ENCODE measurements at places on chromosomes 16 and 17.

- no peak for DNase-seq
These were observed 80.3 kb downstream of the MRTFB start for GRCh38 chr16:14151256-14152030.

- DNase-seq = no peak
These were observed 23.4 kb upstream of the RBFOX3 start for GRCh38 chr17:79633993-79634813.

DNA sequence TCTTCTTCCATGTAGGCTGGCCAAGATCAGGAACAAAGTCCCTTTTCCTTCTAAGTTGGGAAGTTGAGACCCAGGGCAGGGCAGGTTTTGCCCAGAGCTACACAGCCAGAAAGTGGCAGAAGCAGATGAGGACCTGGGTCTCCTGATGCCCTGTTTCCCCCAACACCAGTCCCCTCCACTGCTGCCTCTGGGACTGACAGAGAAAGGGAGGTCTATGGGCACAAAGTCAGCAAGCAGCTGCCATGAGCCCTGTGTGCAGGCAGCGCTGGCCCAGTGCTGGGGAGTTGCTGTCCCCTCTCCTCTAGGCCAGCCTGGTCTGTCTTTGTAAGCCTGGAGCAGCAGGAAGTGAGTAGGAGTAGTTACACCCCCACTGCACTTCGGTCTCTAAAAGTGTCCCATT lies 46.9 kb upstream of the NKD1 start:
- no peak for DNase-seq

GRCh38 chr16:730666-731509 lies 4.0 kb downstream of the HAGHL start:
- DNase-seq = no peak

GRCh38 chr17:49755663-49756283 lies 8.2 kb downstream of the FAM117A start:
- DNase-seq = no peak

GRCh38 chr16:17307504-17307903 lies 163.3 kb downstream of the XYLT1 start:
- DNase-seq = no peak

- peak; percentile 61 for DNase-seq
These were observed 1.7 kb upstream of the ZNF423 start for GRCh38 chr16:49857423-49858181.

GRCh38 chr17:76566988-76567431 lies 18.6 kb downstream of the ST6GALNAC2 start:
- DNase-seq = no peak

GRCh38 chr16:12971241-12971640 lies 69.8 kb downstream of the SHISA9 start:
- no peak for DNase-seq

- DNase-seq = no peak
These were observed 260.8 kb upstream of the PSMD7 start for GRCh38 chr16:74035816-74036215.

DNA sequence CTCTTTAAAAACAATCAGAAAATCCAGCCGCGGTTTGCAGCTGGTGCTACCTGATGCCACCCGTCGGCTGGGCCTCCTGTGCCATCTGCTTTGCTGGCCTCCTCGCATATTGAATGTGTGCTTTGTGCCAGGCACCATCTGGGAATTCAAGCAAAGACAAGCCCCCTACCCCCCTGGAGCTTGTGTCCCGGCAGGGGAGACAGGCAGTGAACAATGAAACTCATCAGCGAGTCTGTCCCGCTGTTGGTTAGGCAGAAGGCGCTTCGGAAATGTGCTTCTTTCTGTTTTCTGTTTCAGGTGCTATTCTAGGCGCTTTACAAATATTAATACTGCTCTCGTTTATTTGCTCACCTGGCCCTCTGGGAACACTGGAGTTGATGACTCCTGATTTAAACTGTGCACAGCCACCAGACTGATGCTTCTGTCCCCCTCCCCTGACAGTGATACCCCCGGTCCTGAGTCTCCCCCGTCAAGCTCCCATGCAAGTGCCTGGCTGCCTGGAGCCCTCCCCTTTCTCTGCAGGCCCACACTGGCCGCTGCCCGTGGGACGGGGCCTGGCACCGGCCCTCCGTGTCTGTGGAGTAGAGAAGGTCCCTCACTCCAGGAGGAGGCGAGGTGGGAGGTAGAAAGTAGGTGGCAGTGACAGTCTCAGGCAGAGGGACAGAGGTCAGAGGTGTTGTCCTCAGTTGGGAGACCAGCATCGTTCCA lies 126.1 kb upstream of the PLCG2 start:
- DNase-seq = no peak

DNA sequence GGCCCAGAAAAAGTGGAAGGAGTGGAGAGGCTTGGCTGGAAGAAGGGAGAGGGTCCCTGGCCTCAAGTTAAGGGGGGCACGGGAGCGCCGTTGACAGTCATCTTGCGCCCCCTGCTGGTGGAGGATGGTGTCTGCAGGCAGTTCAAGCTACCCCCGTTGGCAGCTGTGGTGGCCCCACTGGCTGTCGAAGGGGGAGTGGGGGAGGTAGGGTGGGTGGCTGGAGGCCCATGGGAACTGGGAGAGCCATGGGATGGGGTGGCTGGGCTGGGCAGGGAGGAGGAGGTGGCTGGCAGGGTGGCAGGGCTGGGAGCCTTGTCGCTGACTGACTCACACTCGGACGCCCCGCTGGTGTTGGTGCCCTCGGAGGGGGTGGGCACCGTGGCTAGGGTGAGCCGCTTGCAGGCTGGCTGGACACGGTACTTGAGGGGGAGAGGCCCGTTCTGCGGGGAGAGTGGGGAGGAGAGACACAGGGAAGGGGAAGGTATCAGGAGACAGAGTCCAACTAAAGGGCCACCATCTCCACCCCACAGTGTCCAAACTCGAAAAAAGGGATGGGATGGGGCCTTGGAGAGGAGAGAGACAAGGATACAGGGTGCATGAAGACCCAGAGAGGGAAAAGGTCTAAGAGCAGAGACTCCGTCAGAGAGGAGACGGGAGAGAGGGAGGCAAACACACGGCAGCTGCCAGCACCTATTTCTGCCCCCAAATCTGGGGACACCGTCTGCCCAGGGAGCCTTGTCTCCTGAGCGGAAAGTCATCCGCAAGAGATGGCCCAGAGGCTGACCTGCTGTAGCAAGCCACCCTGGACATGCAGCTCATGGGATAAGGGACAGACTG lies 5.2 kb downstream of the CISD3 start:
- DNase-seq = peak; percentile 80

- no peak for DNase-seq
These were observed 32.5 kb downstream of the ABCC12 start for GRCh38 chr16:48123104-48123788.

DNA sequence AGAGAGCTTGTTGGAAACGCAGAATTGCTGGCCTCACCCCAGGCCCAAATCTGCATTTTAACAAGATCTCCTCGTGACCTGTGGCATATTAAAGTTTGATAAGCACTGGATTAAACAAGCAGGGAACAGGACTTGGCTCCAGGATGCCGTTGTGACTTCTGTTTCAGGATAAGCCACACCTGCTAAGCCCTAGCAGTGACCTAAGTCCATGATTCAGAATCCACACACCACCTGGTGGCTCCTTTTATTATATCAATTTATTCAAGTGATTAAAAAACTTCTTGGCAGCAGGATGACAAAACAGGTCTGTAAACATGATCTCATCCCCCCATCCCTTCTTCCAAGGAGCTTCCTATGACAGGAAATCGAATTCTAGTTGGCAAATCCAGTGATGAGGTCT lies 9.1 kb downstream of the NAGPA start:
- no peak for DNase-seq

GRCh38 chr17:2195729-2196128 lies 107.9 kb downstream of the SMG6 start:
- DNase-seq = no peak

DNA sequence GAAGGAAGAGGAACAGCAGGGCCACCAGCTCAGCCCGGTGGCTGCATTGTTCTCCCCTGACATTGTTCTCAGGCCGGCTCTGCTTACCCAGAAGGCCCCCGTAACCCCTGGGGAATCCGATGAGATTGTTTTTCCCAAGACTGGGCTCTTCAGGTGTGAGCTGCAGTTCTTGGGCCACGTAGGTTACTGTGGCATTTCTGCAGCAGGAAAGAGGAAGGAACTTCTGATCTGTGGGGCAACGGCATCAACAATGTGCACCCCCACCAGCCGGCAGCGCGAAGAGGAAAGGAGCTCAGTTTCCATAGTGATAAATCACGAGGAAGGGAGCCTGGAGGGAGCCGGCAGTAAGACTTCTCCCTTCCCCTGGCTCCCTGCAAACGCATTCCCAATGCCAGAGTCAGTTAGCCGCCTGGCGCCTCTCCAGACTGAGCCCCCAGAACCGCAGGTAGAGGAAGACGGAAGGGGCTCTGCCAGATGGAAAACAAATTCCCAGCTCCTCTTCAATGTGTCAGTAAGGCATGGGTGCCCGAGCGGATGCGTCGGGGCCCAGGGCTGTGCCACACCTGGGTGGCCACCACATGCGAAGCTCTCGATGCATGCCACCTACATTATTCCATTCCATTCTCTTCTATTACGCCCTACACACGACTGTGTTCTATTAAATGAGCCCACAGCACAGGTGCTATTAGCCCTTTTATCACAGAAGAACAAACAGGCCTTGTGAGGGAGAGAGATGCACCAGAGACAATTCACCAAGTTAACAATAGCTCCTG lies 21.5 kb upstream of the PECAM1 start:
- no peak for DNase-seq

DNA sequence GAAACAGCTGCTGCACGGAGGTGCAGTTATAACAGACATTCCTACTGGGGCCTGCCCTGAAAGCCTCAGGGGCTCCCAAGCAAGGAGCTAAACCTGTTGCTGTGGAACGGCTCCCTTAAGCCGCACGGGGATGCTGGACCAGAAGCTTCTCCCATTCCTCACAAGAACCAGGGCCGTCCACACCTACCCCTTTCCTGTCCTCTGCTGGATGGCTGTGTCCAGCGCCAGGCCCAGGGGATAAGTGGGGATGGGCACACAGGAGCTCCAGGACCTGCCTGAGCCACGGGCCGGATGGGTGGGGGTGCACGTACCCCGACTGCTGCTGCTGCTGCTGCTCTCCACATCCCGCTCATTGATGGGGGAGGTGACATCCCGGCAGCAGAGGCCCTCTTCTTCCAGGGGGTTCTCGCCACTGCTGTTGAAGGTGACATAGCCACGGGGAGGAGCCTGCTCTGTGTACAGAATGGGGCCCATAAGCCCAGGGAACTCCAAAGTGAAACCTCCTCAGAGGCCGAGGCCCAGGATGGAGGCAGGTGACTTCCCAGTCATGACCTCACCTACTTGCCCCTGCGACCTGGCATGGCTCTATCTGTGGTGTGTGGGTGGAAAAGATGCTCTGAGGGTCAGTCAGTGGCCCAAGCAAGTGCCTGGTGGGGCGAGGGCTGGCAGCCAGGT lies 8.6 kb downstream of the NUDT16L1 start:
- no peak for DNase-seq

DNA sequence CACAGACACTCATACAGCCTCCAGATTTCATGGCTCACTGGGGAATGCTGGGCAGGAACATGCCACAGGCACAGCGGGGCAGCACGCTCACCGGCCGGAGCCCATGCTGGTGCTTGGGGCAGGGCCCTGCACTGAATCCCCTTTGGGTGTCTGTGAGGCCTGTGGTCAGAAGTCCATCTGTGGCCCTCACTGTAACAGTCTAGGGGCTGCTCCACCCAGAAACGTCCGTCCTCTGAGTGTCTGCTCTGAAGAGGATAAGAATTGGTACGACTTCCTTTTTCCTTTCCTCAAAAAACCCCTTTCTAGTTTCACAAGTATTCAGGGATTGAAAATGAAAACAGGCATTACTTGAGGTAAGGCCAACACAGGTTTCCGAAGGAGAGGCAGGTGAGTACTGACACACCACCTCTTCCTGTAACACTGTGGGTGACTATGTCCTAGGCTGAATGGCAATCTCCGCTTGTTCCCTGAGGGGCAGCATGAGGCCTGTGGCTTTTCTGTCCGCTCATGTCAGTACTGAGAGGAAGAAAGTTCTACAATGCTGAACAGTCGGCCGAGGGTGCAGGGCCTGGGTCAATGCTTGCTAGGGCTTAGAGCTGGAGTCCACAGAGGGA lies 42.5 kb downstream of the TMEM11 start:
- DNase-seq = no peak

- no peak for DNase-seq
These were observed 24.8 kb upstream of the ALOX15 start for GRCh38 chr17:4666296-4666695.

DNA sequence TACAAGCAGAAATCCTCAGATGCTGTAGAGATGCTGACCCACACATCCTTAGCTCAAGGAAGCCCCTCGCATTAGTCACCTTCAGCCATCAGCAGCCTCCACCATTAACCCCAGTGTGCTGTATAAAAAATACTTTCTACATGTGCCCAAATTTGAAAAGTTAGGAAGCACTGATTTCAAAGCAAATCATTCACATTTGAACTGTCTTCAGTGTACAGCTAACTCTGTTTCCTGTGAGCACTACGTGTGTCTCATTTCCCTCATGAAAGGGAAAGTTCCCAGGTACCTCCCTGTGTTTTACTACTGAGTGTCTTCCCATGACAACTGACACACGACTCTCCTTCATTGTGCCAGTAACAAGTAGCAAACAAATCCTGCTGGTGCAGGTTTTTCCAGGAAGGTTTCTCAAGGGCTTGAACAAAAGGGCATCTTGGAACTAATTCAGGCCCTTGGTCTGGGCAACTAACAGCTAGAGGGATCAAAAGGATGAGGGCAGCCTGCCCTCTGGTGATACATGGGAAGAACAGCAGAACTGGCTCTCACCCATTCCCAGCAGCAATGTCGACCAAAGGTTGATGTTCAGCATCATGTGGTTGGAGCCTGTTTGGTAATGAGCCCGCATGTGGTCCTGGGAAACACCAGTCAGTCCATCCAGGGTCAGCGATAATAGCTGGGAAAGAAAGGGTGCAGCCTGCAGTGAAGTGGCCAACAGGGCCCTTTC lies 4.0 kb downstream of the SLC35B1 start:
- no peak for DNase-seq

DNA sequence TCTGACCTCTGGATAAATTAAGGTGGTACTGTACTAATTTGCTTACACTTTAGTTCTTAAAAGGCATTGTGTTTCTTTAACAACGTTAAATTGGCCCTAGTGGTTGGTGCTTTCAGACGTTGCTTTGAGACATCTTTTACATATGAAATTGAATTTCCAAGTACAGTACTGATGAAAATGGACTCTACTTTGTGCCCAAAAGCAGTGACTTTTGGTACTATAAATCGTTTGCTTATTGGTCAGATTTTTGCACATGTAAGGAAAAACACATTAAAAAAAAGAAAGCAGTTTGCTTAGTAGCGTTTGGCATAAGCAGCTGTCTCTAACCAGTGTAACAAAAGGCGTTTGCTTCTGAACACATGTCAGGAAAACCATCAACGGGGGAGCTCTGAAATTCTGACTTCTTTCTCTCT lies 139.6 kb downstream of the CDK5R1 start:
- no peak for DNase-seq

- DNase-seq = no peak
These were observed 39.0 kb downstream of the CUEDC1 start for GRCh38 chr17:57915985-57916757.

GRCh38 chr17:17859909-17860765 lies 23.4 kb upstream of the SREBF1 start:
- peak; percentile 78 for DNase-seq

DNA sequence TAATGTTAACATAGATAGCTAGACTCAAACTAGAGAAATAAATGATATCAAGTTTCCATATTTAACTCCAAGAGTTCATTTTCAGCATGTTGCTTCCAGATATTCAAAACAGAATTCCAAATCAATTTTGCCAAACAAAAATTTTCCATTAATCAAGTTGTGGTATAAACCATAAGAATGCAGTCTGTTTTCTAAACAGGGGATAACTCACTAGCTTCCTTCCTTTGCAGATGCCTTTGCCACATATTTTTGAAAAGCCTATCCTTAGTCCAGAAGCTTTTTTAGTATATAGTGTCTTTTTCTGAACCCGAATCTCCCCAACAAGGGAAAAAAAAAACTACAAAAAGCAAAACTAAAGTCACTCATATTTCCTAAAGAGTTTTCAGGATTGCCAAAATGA lies 61.5 kb downstream of the HELZ start:
- DNase-seq = no peak
